Activated CD8-positive, alpha-beta memory T cell treated with anti-CD3 and anti-CD28 coated beads for 4 hours (primary cell): ENCODE measurements at places on chromosomes 16 and 17.
A peak's percentile ranks its signal among the peaks of the same experiment; 100 is the strongest.

GRCh38 chr17:77178050-77178449, 37.3 kb downstream of the SEC14L1 start:
- DNase-seq, result no peak

DNA sequence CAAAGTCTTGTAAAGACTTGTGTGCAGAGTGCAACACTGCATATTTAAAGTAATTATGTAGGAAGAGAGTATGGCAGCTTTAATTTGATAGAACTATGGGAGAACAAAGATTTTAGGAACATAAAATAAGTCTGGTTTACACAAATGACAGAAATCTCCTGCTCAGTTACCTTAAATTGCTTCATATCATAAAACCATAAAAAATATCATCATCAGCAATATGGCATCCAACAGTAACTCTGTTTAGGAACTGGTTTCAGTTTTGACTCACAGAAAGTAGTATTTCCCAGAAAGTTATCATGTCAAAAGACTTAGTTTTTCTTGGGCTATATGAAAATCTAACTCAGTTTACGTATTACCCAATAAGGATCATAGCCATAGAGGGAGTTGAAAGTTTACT, 292.1 kb upstream of the PMFBP1 start:
- DNase-seq, result no peak

DNA sequence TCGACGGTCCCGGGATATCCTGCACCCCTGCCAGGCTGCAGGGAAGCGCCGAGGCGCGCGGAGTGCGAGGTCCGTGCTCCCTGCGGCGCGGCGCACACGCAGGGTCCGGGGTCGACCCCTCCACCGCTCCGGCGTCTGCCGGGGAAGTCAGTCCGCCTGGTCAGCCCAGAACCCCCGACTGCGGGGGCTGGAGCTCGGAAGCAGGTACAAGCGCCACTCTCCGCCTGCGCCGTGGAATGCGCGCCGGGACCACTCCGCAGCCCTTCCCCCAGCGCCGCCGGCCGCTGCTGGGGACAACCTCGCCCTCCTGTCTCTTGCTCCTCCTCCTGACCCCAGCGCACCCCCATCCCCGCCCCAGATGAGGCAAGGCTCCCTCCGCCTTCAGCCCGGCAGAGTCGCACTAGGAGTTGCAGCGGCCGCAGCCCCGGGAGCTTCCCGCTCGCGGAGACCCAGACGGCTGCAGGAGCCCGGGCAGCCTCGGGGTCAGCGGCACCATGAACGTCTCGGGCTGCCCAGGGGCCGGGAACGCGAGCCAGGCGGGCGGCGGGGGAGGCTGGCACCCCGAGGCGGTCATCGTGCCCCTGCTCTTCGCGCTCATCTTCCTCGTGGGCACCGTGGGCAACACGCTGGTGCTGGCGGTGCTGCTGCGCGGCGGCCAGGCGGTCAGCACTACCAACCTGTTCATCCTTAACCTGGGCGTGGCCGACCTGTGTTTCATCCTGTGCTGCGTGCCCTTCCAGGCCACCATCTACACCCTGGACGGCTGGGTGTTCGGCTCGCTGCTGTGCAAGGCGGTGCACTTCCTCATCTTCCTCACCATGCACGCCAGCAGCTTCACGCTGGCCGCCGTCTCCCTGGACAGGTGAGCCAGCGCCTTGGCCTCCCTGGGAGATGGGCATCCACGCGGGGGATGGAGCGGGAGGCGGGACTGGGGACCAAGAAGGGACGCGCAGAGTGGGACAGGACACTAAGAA, at the start of gene GALR2:
Gene GALR2 (plus strand): TSS at position 392 of the 974 bp plus-strand sequence. CDS start 103 bp downstream, at position 495.
- DNase-seq, result no peak

DNA sequence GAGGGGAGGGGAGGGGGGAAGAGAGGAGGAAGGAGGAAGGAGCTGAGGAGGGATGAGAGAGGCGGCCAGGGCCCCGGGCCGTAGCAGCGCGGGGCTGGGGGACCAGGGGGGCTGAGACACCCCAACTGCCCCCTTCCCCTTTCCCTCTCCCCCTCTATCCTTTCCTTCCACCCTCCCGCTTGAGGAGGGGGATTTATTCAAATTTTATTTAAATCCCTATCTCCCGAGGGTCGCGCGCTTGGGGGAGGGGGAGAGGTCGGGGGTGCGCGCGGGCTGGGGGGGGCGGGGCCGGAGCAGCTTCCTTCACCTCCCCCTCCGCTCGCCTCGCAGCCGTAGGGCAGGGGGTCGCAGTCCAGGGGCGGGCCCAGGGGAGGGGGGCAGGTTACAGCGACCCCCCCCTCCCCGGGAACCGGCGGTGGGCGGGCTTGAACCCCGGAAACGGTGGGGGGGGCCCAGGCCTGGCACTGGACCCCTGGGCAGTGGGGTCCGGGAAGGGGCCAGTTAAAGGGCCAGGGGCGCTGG, at the start of gene FBXL19:
Gene FBXL19 (plus strand): TSS at position 19 of the 522 bp plus-strand sequence. CDS start 2,183 bp downstream, outside the sequence.
- no peak for DNase-seq

DNA sequence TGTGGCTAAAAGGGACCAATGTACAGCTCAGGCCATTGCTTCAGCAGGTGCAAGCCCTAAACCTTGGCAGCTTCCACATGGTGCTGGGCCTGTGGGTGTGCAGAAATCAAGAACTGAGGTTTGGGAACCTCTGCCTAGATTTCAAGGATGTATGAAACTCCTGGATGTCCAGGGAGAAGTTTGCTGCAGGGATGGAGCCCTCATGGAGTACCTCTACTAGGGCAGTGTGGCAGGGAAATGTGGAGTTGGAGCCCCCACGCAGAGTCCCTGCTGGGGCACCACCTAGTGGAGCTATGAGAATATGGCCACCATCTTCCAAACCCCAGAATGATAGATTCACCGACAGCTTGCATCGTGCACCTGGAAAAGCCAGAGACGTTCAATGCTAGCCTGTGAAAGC, 13.0 kb downstream of the EFCAB5 start:
- DNase-seq, result no peak

DNA sequence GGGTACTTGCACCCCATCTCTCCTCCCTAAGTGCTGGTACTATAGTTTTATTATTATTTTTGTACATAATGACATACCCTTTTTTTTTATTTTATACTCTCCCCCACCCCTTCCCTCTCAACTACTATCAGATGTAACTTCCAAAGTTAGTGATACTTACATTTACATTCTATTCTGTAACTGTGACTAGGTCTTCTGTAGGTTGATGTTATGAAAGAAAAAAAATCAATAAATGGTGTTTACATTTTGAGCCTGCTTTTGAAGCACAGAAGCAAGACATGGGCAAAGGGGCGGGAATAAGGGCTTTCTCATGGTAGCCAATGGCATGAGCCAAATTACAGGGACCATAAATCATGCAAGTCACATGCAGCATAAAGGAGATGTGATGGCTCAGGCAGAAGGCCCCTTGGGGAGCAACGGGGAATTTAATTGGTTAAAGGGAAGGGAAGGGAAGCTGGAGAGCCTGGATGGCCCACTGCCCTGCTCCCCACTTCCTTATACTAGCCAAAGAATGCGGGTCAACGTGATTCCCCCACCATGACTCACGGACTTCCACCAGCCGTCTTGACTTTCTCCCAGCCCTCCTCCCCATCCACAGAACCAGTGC, 2.4 kb upstream of the ACSF2 start:
- no peak for DNase-seq

DNA sequence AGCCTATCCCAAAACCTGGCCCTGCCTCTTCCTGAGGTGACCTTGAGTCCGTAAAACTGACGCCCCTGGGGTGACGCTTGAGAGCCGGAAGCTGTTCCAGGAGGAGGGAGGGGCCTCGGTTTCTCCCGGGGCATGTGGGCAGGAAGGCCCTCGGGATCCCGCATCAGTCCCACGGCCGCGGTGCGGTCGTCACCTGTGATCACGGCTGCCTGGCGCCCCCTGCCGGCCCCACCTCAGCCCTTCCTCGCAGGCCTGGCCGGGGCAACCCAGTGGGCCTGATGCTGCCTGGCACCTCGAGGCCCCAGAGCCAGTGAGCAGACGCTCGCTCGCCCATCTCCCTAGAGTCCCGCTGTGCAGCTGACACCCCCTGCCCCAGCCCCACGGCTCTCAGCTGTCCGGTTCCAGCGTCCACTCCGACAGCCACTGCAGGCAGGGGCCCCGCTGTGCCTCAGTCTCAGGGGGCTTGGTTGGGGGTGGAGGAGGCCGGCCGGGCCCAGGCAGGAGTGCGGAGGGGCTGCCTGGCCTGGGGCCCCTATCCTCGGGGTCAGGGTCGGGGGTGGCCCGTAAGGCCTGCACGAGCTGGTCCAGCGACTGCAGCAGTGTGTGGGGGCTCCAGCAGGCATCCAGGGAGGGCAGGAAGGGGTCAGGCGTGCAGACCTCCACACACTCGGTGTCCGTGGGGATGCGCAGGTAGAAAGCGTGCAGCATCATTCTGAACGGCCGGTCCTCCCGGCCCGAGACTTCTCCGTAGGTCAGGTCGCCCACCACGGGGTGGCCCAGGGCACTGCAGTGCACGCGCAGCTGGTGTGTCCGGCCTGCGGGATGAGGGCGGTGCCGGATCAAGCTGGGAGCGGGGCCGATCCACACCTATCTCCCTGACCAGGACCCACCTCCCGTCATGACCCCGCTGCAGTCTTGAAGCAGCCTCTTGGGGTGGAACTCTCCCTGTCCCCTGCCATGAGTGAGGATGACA, 2.3 kb downstream of the RPUSD1 start:
- peak; percentile 55 for DNase-seq

DNA sequence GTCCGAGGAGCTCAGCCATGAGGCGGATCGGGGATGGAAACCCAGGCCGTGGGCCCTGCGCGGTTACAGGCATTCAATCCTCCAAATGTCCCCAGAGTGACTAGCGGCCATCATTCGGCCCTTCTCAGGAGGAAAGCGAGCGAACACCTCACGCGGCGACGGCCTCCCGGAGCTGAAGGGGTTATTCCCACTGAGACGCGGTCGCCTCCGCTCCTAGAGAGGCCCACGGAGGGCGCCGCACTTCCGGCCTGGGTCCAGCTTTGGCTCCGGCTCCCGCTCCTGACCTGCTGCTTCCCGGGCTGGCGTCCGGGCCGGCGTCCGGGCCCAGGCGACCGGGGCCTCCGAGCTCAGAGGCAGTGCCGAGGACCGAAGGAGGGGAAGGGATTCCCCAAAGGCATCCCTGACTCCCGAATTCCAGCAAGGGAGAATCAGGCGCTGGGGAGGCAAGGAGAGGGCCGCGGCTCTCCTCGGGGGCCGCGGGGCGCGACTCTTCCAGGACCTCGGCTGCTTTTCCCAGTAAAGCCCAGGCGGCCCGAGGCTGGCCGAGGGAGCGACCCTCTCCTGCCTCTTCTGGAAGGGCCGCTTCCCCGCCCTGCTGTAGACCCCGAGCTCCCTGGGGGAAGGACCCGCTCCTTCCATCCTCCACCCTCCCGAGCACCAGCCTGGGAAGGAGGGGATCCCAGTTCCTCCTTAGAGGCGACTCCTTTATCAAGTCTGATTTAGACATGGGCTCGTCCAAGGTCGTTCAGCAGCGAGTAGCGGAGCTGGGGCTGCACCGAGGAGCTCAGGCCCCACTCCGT, 18.6 kb upstream of the ZNF629 start:
- DNase-seq, result no peak

DNA sequence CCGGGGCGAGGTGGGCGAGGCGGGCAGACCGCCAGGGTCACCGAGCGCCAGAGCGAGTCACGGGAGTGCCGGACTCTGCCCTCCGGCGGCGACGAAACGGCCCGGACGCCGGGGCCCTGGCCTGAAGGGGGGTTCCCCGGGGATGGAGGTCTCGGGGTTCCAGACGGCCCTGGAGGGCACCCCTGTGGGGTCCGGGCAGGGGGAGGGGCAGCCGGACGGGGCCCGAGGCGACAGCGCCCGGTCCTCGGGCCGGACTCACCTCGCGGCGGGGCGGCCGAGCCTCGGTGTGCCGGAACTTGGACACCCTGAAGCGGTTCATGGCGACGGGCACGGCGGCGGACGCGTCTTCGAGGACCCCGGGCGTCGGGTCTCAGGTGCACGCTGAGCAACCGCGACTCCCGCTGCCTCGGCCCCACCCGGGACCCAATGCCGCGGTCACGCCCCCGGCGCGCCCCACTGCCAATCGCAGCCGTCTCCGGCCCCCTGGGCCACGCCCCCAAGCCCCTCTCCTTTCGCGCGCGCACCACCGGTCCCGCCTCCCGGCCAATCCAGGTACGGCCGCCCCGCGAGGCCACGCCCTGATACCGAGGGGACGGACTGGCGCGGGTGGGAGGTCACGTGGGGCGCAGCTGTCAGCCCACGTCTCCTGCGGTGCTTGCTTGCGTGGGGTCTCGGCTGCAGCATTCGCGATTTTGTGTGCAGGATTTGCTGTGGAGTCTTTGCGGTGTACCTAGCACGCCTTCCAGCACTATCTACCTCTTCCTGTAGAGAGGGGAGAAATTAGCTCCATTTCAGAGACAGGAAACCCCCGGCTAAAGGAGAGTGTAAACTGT, at the start of gene CORO7:
Gene CORO7 (minus strand): TSS at position 397 of the 833 bp plus-strand sequence. CDS start 78 bp downstream, at position 319.
- peak; percentile 99 for DNase-seq

DNA sequence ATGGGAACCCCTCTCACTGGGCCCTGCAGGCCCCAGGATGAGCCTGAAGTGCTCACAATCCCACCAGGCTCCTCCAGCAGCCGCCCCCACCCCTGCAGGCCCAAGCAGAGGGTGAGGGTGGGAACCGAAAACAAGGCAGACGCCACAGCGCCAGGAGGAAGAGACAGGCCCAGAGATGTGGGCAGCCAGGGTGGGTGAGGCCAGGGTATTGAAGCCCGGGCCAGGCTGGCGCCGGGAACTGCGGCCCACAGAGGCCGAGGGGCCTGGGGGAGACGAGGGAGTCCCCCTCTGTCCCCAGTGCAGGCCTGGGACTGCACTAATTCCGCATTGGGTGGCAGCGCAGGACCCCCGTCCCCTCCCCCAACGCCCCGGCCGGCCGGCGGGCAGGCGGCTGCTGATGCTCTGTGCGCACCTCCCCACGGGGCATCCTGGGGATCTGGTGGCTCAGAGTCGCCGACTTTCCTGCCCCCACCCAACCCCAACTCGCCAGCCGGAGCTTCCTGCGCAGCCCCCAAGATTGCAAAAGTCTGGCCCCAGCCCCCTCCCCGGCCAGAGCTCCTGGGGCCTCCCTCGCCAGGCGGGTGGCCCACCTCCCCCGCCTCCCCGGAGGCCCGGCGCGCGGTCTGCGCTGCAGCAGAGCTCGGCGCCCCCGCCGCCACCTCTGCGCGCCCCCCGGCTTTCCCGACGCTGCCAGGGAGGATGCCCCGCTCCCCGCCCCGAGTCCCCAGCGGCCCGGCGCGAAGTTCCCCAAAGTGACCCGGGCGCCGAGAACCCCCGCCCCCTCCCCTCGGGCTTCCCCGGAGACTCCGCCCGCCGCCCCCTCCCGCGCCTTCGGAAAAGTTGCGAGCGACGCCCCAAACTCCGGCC, 107.8 kb downstream of the ENGASE start:
- DNase-seq, result no peak

DNA sequence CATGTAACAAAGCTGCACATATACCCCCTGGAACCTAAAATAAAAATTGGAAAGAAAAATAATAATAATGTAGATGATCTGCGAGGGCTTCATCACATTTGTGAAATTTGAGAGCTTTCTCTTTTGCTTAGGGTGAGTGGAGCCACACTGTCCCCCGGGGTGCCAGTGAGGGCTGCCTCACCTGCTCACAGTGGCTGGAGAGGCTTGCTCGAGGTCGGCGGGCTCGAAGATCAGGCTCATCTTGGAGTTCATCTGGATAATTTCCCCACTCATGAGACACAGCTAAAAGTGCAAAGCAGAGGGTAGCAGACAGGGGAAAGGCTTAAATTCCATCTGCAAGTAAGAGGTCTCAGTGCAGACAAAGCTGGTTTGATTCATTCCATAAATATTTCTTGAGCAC, 123.8 kb downstream of the DNAH3 start:
- DNase-seq, result no peak

GRCh38 chr16:18950469-18951185, 24.4 kb upstream of the SMG1 start:
- DNase-seq, result no peak
